ENCODE measurements at places on chromosomes 4 and X. TPM values are rescaled to one million over a fixed set of nuclear protein-coding genes. Genes with fewer than 3 reads are reported as not detected.
A peak's percentile ranks its signal among the peaks of the same experiment; 100 is the strongest.

DNA sequence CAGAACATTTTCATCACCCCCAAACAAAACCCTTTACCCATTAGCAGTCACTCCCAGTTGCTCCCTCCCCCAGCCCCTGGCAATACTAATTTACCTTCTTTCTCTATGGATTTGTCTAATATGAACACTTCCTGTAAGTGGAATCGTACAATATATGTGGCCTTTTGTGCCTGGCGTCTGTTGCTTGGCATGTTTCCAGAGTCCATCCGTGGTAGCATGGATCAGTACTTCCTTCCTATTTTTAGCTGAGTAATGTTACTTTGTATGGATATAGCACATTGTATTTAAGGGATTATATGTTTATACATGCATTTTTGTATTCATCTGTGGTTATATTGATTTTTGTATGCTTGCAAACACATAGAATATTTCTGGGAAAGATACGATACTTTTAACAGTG, 48.2 kb downstream of the PPEF1 start:
- no peak for DNase-seq

GATA1 gene
- not detected for total RNA-seq

DNA sequence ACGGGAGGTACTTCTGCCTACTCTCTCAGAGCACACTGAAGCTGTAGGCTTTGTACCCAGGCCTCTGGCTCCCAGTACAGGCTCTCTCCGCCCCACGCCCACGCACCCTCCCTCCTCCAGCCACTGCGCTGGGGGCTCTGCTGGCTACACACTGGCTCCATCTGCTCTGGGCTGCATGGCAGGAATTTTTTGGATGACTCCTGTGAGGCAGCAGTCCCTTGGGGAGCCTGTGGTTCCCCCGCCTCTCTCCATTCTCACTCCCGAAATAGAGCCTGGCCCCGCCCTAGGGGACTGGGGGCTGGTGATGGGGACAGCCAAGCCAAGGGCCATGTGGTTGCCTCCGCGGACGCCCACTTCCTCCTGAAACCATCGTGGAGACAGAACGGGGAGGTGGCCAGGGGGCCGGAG, 58.1 kb upstream of the ADRA2C start:
- no peak for DNase-seq

DNA sequence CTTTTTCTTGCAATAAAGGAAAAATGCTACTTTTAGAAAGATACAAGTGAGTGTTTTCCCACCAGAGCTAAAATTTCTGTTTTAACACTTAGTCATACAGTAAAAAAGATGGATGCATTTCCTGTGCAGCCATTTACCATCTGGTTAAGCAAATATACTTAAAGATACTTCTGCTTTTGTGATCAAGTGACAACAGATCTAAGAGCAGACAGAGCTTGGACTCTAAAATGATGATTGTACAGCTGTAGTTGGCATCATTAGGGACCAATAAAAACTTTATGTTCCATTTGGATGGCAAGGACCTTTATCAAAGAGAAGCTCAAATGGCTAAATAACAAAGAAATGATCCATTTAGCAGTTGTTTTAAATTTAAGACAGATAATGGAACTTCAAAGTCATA, 270.8 kb downstream of the FSTL5 start:
- no peak for DNase-seq

GRCh38 chr4:29972121-29972520, 748.0 kb upstream of the PCDH7 start:
- DNase-seq, result no peak

- no peak for DNase-seq
Measured at GRCh38 chr4:117385526-117385925, 300.1 kb upstream of the TRAM1L1 start.

DNA sequence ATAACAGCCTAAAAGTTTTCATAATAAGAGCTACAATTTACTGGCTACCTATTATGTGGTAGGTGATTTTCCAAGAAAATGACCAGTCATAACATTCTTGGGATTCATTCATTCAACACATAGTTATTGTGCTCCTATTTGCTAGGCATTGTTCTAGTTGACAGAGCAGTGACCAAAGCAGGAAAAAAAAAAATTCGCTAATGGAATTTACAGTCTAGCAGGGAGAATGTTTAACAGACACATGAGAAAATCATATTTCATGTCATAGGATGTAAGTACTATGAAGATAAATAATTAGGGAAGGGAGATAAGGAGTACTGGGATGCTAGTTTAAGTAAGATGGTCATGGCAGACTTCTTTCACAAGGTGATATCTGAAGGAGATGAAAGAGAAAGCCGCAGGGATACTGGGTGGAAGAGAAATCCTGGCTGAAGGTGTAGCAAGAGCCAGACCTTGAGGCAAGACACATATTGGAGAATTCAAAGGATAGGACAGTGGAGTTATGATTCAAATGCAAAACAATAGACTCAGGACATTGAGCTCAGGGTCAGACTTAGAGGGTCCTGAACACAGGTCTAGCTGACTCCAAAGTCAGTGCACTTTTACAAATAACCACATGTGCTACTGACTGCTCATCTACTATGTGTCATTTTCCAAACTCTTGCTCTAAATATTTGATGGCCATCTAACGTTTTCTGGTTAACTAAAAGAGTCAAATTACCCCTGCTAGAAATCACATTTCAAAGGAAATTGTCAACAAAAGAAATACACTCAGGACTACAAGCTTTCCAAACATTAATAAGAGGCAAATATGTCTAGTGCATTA, 20.4 kb downstream of the SPCS3 start:
- no peak for DNase-seq

NHS gene
- total RNA-seq, result 1.9 TPM

- DNase-seq, result no peak
Measured at GRCh38 chr4:126715067-126715466, 917.7 kb upstream of the INTU start.

GRCh38 chr4:119795986-119796578, 167.5 kb upstream of the PDE5A start:
- no peak for DNase-seq

DNA sequence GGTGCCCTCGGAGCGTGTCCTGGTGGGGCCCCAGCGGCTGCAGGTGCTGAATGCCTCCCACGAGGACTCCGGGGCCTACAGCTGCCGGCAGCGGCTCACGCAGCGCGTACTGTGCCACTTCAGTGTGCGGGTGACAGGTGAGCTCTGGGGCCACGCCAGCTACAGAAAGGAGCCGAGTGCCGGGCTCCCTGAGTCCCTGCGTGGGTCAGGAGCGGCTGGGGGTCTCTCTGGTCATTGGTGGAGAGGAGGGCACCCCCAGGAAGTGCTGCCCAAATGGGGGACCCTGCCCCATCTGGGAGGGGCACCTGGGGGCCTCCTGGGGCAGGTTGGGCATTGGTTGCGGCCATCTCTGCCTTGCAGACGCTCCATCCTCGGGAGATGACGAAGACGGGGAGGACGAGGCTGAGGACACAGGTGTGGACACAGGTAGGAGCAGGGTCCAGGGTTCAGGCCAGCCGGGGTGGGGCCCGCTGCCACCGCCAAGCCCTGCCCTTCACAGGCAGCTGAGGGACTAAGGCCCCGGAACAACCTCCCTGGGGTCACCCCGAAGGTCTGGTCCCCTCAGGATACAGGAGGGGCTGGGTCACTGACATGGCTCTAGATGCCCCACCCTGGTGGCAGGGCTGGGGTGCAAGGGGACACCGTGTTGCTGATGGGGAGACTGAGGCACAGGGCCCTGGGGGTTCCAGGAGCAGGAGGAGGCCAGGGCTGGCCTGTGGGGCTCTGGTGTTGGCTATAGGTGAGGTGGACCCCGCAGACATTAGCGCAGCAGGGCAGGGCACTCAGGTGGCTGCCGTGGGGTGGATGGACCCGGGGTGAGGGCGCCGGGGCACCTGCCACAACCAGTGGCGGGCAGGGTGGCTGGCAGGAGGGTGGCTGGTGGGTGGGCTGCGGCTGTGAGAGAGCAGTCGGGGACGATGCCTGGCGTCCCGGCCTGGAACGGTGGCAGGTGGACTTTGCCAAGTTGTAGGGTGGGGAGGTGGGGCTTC, 6.6 kb downstream of the FGFR3 start:
- DNase-seq, result peak; percentile 67

DGKQ gene
- 49.6 TPM for total RNA-seq

- no peak for DNase-seq
Measured at GRCh38 chr4:165597581-165598480, 219.0 kb downstream of the CPE start.

PAGE2B gene
- total RNA-seq, result not detected

PCDH11X gene
- not detected for total RNA-seq

GRCh38 chr4:72591547-72592454, 22.8 kb upstream of the ADAMTS3 start:
- DNase-seq, result no peak

GRCh38 chr4:17966312-17966711, 55.2 kb downstream of the LCORL start:
- no peak for DNase-seq

PNPLA4 gene
- total RNA-seq, result 31.0 TPM

NXF2B gene
- total RNA-seq, result not detected

- DNase-seq, result no peak
Measured at GRCh38 chr4:139668658-139669201, 3.1 kb downstream of the MGST2 start.

GRCh38 chr4:78069859-78070258, 12.7 kb downstream of the FRAS1 start:
- DNase-seq, result no peak

GRCh38 chrX:1252861-1253260, 15.8 kb upstream of the CSF2RA start:
- DNase-seq, result no peak

DNA sequence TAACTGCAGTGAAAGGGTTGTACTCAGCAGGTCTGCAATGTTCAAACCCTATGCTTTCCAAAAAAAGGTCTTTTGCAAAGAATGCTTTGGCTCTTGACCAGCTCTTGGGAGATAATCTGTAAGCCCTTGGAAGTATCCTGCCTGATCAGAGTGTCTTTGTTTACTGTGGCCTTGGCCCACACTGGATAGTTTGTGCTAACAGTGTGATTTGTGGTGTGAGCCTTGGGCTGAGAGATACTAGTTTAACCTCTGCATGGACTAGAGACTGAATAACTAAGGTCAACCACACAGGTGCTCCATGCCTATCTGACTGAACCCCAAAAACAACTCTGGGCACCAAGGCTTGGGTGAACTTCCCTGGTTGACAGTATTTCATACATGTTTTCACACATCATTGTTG, 3.6 kb upstream of the MAGED1 start:
- no peak for DNase-seq

GRCh38 chr4:181200076-181200475, 1043.1 kb upstream of the TENM3 start:
- no peak for DNase-seq

DNA sequence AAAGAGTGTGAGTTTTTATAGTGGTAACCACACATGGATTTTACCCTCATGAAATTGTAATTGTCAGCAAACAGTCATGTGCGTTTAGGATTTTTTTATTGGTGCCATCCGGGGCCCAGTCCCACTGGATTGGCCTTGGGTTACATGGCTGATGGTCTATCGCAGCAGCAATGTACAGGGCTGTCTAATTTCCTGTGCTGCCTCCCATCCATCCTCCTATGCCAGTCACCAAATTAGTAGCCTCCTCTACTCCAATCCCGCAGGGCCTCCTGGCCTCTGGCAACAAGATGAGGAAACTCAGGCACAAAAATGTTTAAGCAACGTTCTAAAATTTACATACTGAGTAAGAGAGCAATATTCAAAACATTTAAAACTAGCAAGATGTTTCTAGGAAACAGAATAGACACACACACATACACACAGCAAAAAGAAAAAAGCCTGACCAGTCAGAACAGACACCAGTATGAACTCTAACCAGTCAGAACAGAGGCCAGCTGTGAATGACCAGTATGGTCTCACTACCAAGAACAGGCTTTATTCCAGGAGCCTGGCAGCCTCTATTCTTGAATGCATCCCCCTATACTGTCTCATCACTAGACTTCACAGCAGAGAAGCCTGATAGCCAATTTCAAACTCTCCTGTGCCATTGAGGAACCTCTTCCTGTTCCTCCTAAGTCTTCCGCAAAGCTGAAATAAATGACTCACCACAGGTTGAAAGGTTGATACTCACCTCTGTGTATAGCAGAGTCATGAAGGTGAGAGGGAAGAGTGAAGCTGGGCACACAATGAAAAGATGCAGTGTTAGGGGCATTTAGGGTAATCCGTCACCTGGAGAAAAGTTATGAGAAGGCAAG, 42.6 kb downstream of the CHRNA9 start:
- peak; percentile 44 for DNase-seq

BCORL1 gene
- 12.2 TPM for total RNA-seq

AFM gene
- total RNA-seq, result not detected

GRCh38 chr4:151905197-151905596, 144.4 kb upstream of the GATB start:
- DNase-seq, result no peak

GRCh38 chr4:48831532-48832030, 693 bp downstream of the OCIAD1 start:
- DNase-seq, result no peak

FAM47B gene
- not detected for total RNA-seq

PWWP3B gene
- total RNA-seq, result 0.18 TPM

ATOH1 gene
- total RNA-seq, result 87.8 TPM
